ENCODE measurements at places on chromosomes 3 and 15. TPM values are rescaled to one million over a fixed set of nuclear protein-coding genes. Genes with fewer than 3 reads are reported as not detected.

DNA sequence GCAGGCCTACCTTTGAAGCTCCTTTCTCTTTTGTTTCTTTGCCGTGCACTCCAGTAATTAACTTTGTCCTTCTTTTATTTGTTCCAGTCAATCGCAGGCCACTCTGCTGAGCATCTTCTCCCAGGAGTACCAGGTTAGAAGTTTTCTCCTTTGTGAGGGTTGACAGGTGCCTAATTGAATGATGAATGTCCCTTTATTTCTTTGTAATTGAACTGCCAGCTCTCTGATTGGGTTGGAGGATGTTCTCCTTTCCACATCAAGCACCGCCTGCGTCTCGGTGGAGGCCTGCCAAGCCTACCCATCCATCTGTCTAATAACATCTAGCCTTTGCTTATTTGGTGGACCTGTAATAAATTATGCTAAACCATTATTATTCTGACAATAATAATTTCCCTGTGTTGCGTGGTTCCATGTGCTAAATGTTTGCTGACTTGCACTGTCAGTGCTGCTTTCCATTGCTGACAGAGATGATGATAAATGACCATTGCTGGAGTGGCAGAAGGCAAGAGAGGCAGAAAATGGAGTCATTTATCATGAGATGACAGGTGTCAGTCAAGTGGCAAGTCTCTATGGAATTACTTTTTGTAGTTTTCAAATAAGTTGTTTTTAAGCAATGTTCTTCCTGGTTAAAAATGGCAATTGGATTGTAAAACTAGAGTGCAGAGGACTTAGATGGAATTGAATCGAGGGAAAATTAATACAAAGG lies 64.9 kb downstream of the CDIN1 start:
- no peak for DNase-seq

CATSPER2 gene
- total RNA-seq, result 0.38 TPM

DNA sequence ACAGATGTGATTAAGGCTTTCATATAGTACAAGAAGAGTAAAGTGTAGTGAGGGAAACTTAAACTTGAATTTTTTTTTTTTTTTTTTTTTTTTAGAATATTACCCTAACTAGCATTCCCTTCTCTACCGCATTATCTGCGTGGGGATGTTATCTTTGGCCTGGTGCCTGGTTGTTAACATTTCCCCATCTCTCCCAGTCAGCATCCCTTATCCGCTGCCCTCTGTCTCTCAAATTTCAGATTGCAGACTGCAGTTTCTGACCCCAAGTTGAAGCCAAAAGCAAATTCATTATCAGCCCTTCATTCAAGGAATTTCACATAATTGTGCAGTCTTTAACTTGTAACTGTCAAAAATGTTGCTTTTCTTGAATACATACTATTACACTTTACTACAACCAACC lies 353.0 kb downstream of the PLOD2 start:
- peak; percentile 6 for DNase-seq

- DNase-seq, result peak; percentile 82
Measured at GRCh38 chr3:64311424-64312061, 86.3 kb upstream of the PRICKLE2 start.

GOLGA8O gene
- total RNA-seq, result not detected

DNA sequence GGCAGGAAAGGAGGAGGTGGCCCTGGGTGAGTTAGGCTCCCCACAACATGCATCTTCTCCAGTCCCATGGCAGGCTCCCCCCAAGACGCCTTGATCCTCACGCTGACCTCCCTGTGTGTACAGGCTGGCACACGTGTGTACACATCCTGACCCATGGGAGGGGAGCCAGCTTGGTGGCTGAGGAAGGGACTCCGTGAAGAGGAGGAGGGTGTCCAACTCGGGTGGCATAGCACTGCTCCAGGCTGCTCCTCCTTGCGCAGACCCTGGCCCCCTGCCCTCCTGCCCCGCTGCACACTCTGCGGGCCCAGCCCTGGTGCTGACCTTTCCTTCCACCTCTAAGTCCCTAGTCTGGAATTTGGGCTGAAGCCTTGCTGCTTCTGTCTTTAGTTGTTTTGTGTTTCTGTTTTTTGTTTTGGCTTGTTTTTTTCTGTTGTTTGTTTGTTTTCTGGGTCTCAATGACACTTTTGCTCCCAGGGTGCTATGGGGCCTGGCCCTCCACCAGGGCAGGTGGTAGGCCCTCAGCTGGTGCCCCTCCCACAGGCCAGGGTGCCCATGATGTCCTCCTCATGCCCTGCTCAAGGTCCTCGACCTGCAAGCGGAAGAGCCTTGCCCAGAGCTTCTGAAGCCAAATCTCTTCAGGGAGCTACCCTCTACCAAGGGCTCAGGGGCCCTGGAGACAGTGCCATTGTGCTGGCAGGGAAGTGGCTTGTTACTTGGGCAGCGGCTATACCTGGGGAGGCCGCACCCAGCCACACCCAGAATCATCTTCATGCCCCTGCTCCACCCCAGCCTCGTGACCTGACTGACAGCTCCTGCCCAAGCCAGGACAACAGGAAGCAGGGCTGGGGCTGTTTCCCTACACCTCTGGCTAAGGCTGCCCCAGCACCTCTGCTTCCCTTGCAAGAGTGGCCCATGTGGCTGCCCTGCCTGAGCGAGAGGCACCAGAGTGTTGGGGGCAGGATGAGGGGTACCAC lies 5.1 kb downstream of the EPHB3 start:
- no peak for DNase-seq

GJD2 gene
- total RNA-seq, result not detected

Data from GM23248 (cell line).